ENCODE measurements at places on chromosomes 3 and 15. TPM values are rescaled to one million over a fixed set of nuclear protein-coding genes. Genes with fewer than 3 reads are reported as not detected.
A peak's percentile ranks its signal among the peaks of the same experiment; 100 is the strongest.

TUSC7 gene
- not detected for total RNA-seq

DNA sequence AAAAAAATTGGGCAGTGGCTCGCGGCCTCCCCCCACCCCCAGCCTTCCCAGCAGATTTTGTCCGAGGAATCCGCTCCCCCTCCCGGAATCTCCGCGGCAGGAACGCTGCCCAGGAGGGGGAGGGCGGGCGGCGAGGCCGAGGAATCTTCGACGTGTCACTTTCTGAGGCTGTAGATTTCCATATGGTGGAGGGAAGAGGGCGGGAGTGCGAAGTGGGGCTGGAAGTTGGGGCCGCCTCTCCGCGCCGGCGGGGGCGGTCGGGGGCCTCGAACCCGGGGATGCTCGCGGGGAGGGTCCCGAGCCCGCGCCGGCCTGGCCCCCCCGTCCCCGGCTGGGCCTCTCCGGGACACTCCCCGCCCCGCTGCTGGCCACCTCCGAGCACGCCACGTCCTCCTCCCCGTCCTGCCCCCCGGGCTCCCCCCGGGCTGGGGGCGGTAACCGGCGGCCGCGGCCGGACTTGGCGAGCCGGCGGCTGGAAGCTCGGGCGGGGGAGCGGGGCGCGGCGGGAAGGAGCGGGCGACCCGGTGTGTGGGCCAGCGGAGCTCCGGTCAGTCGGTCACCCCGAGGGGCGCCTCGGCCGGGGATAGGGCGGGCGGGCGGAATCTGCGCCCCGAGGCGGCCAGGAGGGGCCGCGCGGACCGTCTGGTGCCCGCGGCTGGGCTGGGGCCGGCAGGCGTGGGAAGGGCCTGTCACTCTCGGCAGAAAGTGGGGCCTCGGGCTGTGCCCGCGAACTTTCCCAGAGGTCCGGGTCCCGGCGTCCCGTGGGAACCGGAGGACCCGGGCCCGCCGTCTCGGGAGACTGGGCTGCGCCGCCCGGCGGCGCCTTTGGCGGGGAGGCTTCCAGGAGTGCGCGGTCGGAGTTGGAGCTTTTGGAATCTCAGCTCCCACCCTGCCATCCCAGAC lies 951 bp downstream of the FNDC3B start:
- peak overlapping the region; percentile 85 for H3K4me3 ChIP-seq
- H3K27me3 ChIP-seq: no peaks in the 10 kb centered on the region

EFHB gene
- not detected for total RNA-seq

ZBTB47 gene
- 69.3 TPM for total RNA-seq

DNA sequence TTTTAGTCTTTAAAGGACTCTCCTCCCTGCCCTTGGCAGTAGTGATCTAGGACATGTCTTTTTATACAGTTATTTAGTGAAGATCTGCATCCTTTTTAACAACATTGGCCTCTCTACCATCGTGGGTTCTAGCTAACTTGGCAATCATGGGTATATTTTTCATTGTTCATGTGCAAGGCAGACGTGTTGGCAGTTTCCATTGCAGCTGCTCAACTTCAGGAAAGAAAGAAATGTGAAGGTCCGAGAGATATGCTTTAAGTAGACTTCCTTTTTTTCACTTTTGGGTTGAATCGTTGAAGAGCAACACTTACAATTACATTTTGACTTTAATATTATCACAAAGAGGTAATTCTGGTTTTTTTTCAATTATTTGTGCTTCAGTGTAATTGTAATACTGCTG lies 172.6 kb downstream of the SATB1 start:
- H3K4me1 ChIP-seq: no peaks in the 10 kb centered on the region
- no peak overlapping the region for H3K4me3 ChIP-seq

GASK1A gene
- 25.8 TPM for total RNA-seq

GRCh38 chr3:128412180-128413002 lies 54.3 kb downstream of the DNAJB8 start:
- H3K27me3 ChIP-seq: no peaks in the 10 kb centered on the region
- no peaks in the 10 kb centered on the region for H3K4me1 ChIP-seq
- H3K36me3 ChIP-seq: no peaks in the 10 kb centered on the region

DNA sequence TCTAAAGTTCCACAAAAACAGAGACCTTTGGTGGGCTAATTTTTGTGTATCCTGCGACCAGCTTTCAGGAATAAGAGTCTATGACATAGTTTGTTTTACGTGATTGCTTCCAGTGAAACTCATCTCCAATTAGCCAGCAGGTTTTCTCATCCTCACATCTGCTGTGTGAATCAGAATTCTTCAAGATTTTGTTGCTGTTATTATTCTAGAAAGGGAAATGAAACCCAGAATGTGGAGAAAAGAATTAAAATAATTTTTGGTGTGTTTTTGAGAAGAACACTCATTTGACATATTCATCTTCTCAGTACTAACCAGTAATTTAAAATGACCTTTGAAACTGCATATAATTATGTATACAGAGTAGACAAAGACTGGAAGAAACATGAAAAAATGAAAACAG lies 175.9 kb downstream of the USP13 start:
- DNase-seq: no peak
- no peaks in the 10 kb centered on the region for H3K27me3 ChIP-seq
- H3K36me3 ChIP-seq: no peaks in the 10 kb centered on the region
- no peaks in the 10 kb centered on the region for H3K4me1 ChIP-seq
- H3K27ac ChIP-seq: no peak overlapping the region
- no peak overlapping the region for H3K4me3 ChIP-seq

GRCh38 chr3:156150434-156151066 lies 30.2 kb downstream of the KCNAB1 start:
- no peak for DNase-seq
- H3K27ac ChIP-seq: peak overlapping the region; percentile 77
- no peaks in the 10 kb centered on the region for H3K36me3 ChIP-seq
- no peak overlapping the region for H3K4me3 ChIP-seq

All from ascending aorta (tissue), 2 donors.